ENCODE measurements at places on chromosomes 7 and 10.

DNA sequence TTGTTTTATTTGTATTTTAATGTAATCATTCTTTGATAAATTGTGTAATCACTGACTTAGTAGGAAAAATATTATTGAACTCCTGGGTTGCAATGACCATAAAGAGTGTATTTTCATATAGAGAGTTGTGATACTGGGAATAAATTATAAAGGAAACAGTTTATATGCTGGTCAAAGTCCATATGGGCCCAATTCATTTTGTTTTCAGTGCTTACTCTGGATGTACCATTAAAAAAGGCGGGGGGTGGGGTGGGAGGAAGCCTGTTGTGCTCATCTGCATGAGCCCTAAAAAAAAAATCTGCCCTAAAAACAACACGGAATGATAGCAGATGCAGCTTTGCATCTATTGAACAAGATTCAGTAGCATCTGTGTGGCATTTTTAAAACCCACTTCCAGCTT is 114.2 kb downstream of the BTRC start:
- no peak for DNase-seq

DNA sequence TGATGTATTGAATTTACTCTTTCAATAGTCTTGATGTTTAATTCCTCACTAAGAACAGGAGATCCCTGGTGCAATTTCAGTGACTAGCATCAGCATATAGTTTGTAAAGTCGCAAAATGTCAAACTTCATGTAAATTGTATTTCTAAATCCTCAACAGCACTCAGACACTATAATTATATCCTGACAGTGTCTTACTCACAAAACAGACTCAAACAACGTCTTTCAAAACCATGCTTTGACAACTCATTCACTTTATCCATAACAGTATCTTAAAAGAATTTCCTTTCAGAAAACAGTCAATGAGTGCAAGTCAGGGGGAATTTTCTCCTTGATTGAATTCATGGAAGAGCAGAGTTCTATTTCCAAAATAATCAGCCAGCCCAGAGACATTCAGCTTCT is 20.8 kb downstream of the BAMBI start:
- no peak for DNase-seq

GRCh38 chr10:12588091-12588860 is 238.9 kb downstream of the CAMK1D start:
- no peak for DNase-seq

- no peak for DNase-seq
These were observed 9.9 kb upstream of the DOCK1 start for GRCh38 chr10:126895214-126895781.

DNA sequence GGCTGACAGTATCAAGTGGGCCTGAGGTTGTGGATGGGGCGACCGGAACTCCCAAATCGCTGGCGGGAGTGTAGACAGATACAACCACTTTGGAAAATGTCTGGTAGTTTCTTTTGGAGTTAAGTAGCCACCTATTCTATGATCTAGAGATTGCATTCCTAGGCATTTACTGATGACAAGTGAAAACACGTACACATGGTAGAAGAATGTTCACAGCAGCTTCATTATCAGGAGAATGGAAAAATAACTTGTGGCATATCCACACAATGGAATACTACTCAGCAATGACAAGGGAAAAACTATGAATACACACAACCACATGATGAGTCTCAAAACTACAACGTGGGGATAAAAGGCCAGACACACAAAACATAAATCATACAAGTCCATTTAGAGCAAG is 146.0 kb downstream of the MYOF start:
- no peak for DNase-seq

DNA sequence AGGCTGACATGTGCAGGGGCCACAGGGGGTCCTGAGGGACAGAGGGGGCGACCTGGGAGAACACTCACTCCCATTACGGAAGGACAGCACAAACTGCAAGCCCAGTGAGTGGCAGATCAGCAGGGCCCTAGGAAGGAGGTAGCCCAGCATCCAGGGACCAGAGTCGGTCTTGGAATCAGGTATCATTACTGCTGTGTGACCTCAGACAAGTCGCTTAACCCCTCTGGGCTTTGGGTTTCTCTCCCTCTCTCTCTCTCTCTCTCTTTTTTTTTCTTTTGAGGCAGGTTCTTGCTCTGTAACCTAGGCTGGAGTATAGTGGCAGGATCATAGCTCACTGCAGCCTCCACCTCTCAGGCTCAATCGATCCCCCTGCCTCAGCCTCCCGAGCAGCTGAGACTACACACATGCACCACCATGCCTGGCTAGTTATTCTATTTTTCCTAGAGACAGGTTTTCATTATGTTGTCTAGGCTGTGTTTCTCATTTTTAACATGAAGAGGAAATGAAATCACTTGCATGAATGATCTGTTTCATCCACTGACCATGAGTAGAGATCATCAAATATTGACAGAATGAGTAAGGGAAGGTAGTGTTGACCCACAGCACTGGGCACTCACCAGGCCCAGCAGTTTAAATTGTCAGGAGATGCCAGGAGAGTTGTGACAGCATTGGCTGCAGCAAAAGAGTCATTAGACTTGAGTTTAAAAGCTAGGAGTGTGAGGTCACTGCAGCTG is 49.4 kb downstream of the BUB3 start:
- DNase-seq, result no peak

DNA sequence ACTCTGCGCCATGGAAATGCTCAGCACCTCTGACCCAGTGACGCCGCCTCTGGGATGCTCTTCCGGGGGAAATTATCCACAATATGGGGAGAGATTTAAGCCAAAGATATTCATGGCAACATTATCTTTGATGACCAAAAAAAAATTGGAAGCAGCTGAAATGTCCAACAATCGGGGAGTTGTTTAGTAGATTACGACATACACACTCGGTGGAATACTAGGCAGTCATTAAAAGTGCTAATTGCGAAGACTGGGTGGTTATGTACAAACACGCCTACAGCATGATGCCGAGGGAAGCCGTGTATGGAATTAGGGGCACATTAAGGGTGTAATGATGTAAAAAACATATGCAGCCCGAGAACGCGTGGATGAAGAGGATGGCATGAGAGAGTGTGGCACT is 75.2 kb downstream of the UNCX start:
- DNase-seq, result no peak

GRCh38 chr7:159042581-159043101 is 102.0 kb downstream of the VIPR2 start:
- DNase-seq, result no peak

- no peak for DNase-seq
These were observed 60.4 kb upstream of the NPVF start for GRCh38 chr7:25288556-25289307.

- DNase-seq, result no peak
These were observed 16.6 kb upstream of the TAS2R60 start for GRCh38 chr7:143426479-143427142.

GRCh38 chr10:8211631-8212030 is 157.1 kb downstream of the GATA3 start:
- no peak for DNase-seq

GRCh38 chr10:74924251-74924963 is 98.0 kb downstream of the KAT6B start:
- no peak for DNase-seq

DNA sequence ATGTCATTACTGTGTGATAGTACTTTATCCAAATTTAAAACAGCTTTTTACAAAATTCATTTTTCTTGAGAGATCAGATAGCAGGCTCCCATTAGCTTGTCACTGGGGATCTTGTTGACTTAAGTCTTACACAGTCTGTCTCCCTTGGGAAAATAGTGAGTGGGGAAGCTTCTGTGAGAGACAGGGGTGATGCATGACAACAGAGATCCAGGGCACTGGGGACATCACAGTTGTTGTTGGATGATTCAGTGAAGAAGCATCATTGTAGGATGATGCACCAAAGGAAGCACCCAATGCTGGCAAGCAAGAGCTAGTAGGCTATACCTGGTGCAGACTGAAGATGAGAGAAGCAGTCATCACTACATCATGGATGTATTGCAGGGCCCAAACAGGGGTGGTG is 284.7 kb downstream of the HDAC9 start:
- no peak for DNase-seq

DNA sequence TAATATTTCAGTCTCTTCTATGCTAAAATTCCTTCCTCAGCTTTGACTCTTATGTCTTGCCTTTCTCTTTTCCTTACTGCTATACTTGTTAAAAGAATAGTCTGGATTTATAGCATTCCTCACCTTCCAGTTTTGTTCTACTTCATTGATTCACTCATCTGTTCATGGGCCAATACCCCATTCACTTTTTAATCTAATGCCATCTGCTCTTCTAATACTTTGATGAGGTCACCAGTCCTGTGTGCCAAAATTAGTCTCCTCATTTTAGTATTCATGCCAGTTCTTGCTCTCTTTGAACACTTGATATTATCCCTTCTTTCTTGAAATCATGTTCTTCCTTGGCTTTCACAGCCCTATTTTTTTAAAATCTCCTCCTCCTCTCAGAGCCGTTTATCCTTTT is 19.3 kb downstream of the STK17A start:
- DNase-seq, result no peak

- DNase-seq, result no peak
These were observed 6.5 kb downstream of the ATP5F1C start for GRCh38 chr10:7794251-7795026.

DNA sequence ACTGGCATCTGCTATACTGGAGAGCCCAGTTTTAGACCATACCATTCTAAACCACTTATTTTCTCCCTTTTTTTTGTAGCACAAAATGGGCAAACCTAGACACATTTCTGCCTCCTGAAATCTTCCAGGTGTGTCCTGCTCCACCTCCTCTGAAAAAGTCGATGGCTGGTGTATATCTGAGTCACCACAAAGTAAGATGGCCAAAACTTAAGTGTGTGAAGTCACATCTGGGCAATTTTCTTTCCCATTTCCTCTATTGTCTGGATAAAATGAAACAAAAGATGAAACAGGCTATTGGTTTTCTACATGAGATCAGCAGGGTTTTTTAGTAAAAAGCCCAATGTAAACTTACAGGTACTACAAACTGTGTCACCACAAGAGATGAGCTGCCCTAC is 65.5 kb downstream of the OSBPL3 start:
- DNase-seq, result no peak

GRCh38 chr10:31219306-31219705 is 99.7 kb upstream of the ZEB1 start:
- DNase-seq, result no peak

DNA sequence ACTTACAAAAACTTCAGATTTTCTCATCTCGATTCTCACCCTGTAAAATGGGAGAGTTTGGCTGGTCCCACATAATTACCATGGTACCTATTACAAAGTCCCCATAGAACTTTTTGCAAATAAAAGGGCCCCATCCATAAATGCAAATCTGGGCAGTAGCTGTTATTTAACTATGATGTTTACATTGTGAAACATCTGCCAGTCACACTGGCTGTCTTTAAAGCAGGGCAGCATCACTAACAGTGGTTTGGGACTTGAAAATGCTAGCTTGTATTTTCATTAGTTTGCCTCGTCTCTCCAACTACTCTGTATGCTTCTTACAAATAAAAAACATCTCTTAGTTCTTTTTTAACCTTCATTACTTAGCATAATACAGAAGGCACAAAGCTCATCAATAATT is 240.7 kb downstream of the FZD1 start:
- no peak for DNase-seq

DNA sequence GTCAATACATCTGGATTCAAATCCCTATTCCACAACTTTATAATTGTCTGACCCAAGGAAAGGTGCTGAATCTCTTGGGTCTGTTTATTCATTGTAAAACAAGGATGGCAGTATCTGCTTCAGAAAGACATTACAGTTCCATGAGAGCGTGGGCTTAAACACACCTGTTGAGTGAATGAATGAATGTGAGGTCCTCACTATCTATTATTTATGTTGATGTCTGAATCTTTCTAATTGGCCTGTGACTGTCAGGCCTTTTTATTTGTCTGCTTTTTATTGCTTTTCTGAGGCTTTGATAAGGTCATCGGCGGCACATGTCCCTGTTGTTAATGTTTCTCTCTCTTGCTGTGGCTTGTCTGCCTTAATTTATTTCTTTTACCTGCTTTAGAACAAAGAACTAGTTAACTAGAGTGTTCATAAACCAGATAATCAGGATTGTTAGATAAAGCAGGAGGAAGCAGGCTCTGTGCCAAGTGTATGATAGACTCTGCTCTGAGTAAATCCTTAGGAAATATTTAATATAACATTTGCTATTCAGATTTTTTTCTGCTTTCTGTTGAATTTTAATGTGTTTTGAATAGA is 42.3 kb upstream of the CYCS start:
- DNase-seq, result no peak

DNA sequence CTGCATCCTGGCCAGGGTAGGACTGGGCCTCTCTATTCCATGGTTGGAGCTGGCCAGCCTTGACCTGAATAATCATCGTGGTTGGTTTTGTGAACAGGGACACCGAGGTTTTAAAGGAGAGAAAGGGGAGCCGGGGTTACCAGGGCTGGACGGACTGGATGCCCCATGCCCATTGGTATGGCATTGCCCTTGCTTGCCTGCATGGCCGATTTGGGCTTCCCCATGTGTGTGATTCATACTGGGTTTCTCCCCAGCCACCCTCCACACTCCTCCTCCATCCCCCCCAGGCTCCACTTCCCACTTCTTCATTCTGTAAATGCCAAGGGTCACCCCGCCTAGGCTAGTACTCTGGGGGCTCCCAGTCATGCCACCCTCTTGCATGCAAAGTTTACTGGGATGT is 98.8 kb upstream of the MACROH2A2 start:
- no peak for DNase-seq

DNA sequence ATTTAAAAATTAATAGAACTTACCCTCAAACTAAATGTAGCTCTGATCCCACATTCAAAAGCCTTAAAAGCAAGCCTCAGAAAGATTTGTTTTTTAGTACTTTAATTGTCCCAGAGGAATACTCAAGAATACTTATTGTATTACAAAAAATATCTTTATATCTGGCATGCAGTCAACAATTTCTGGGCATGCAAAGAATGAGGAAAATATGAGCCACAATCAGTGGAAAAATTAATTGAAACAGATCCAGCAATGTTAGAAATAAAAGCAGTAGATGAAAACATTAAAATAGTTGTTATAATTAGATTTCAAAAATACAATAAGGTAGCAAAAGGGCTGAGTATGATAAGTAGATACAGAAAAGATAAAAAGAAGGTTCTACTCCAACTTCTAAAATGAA is 154.7 kb downstream of the PON1 start:
- DNase-seq, result no peak

GRCh38 chr10:79176052-79176501 is 107.3 kb downstream of the ZMIZ1 start:
- no peak for DNase-seq

- DNase-seq, result no peak
These were observed 113.5 kb upstream of the SDK1 start for GRCh38 chr7:3187444-3188040.

- DNase-seq, result no peak
These were observed 985 bp upstream of the CYTH3 start for GRCh38 chr7:6273380-6273837.

Measured in activated effector memory CD4-positive, alpha-beta T cell treated with Interleukin-2 at 50 U/mL for 16 hours (primary cell).